ENCODE measurements at places on chromosomes 5 and 9.

DNA sequence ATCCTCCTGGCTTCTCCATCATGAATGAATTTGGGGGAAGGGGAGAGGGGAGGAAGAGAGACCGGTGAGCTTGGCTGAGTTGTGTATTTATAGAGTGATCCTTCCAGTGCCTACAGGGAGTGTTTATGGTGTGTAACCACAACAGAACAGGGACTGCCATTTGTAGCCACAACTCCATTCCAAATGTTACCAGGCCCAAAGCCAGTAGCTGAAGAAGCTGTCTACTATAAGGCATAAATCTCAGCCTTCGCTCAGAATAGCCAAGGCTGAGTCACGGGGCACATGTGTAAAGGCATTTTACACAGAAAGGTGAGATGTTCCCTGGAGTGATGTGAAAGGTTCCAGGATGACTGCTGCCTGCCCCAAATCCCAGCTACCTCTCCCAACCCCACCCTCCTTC, 2.5 kb downstream of the TMEM252 start:
- no peak for DNase-seq

- peak; percentile 77 for DNase-seq
Observed at GRCh38 chr5:158320178-158320674, 461.3 kb upstream of the CLINT1 start.

DNA sequence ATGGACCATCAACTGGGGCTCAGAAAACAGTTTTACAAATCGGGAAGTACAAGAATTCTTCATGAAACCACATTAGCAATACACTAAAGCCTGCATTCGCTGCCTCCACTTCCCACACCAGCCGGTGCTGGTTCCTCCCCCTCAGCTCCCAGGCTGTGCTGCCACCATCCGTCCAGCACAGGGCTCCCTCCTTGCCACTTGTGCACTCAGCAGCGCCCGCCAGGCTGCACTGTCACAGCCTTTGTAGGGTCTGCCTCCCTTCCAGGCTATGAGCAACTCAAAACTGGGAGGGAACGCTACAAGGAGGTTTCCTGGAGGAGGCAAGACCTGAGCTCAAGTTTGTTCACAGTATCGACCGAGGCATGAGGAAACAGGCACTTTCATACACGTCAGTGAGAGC, 7.7 kb downstream of the MAPK9 start:
- no peak for DNase-seq

- DNase-seq: no peak
Observed at GRCh38 chr5:122545986-122546385, 228.9 kb upstream of the SNX2 start.

GRCh38 chr9:130670644-130671043, 6.2 kb downstream of the PRDM12 start:
- no peak for DNase-seq

- DNase-seq: no peak
Observed at GRCh38 chr9:4904322-4905134, 80.5 kb upstream of the JAK2 start.

GRCh38 chr9:93263334-93264229, 79.6 kb downstream of the WNK2 start:
- DNase-seq: no peak

DNA sequence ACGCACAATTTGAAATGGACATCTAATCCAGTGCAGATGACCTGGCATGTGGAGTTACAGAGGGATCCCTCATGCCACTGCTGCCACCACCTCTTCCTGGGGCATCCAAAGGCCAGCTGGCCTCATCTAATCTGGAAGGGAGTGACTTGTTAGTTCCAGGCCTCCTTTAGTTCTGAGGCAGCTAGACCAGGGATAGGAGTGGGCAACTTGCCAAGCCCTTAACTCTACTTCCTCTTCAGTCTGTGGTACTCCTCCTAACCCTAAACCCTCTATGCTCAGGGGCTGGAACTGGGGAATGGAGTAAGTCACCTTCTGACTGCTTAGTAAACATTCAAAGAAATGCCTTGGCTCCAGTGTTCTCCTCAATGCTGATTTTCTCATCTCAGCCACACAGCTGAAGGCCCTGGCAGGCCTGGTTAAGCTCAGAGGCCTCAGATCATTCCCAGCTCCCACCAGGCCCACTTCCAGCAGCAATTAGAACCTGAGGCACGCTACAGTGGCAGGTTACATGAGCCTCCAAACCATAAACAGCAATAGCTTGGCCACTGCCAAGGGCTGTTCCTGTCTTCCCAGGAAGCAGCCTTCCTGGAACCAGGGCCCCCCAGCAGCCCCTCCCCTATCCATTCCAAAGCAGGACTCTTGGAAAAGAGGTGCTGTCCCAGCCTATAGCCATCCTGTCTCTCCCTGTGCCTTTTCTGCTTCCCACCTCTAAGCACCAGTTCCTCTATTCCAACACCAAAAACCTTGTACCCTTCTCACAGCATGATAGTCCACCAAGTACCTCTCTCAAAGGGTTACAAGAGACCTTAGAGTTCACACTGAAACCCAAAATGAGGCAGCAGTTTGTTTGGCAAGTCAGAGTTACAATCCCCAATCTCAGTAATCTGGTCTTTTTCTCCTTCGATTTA, 2.0 kb downstream of the EIF4EBP3 start:
- DNase-seq: peak; percentile 51

GRCh38 chr5:31574772-31575171, 42.7 kb downstream of the C5orf22 start:
- DNase-seq: no peak

GRCh38 chr5:9892696-9893095, 262.5 kb upstream of the TAS2R1 start:
- DNase-seq: no peak

DNA sequence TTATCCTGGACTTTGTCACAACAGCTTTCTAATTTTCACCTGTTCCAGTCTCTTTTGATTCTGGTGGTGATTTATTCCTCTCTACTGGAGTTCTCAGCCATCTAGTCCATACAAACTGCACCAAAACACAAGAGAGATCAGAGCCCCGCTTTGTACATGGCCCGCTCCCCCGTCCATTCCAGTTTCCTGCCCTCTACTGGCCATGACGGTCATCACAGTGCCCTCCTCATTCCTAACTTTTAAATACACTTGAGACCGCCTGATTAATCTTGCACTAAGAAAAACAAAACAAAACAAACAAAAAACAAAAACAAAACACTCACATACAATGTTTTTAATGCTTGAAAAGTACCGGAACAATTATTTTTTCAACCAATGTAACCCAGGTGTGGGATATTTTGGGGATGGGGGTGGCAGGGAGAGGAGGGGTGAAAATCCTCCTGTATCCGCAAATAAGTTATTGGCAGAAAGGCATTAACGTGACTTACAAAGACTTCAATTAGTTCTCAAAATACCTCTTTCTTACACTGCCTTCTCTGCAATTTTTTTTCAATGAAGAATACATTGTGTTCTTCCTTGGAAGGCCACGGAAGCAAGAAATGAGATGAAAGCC, 84.8 kb upstream of the PAM start:
- DNase-seq: peak; percentile 60

DNA sequence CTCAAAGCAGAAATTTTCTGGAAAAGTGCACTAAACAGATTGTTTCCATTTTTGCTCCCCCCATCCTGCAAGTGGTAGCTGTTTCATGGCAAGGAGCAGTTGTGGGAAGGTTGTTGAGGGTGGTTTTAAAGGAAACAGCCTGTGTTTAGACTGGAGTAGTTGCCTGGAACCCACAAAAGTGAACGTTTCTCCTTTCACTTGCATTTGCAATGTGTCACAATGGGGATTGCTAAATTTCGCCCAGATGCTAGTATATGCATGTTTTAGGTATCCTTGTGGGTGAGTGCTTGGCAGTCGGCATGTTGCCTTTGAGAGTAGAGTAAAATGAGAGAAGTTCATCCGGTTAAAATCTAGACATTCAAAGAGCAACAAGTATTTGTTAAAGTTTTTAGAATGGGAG, 1099.9 kb upstream of the DMAC1 start:
- DNase-seq: no peak

- DNase-seq: peak; percentile 70
Observed at GRCh38 chr9:127418037-127418471, 6.1 kb upstream of the ZNF79 start.

Data from BE2C (cell line).